Nephron progenitor cell (in vitro differentiated cells): ENCODE measurements at places on chromosomes 1 and 21.

DNA sequence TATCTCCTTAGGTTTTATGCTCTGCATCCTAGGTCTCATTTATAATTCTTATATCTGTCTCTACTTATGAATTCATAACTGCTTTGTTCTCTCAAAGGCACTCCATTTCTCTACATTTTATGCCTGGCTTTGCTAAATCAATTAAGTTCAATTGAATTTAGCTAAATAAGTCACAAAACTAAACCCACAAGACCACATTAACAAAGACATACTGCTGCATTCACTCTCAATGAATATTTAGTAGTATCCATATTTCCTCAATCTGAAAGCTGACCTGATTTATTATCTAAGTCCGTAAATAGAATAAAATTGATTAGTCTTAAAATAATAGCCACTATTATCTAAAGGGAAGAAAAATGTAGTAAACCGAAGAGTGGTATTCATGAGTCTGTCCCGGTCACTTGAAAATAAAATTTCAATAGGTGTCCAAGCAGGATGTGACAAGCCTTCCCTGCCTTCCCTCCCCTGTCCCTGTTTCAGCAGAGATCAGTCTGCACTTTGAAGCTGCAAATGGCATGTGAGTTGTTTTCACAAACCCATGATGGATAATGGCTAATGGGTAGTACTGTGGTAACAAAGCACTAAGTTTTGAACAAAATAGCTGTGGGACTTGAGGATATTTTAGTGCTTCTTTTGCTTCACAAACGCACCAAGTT, 295.0 kb upstream of the NCAM2 start:
- no peak for DNase-seq

GRCh38 chr21:35088319-35088771, 39.2 kb upstream of the RUNX1 start:
- DNase-seq, result no peak

GRCh38 chr1:222877854-222878253, 63.0 kb downstream of the DISP1 start:
- DNase-seq, result no peak

GRCh38 chr21:43362915-43363314, 64.0 kb downstream of the SIK1 start:
- peak; percentile 52 for DNase-seq

- no peak for DNase-seq
Measured at GRCh38 chr1:209382231-209383100, 201.0 kb upstream of the CAMK1G start.

DNA sequence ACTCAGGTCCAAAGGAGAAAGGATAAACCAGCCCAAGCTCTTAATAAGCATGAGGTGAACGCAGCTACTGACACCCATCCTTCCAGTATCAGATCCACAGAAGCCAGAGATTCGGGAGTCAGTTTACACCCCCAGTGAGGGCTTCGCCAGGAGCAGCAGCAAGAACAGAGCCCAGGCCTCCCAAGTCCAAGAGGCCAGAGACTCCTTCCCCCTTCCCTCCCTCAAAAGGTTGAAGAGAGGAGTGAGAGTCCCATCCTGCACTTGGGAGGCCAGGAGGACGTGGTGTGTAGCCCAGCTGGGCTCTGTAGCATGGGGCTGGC, 72.8 kb downstream of the MRPL37 start:
- DNase-seq, result no peak

DNA sequence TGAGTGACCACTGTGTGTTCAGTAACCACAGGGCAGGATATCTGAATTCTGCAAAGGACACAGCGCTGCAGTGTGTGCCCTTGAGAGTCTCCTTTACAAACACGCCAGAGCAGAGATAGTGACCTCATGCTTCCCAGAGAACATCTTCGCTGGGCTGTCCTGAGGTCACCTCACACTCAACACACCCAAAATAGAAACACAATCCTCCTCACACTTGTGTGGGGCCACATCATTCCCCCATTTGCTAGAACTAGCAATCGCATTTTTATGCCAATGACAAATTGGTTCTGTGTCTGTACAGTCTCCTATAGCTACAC, 140.1 kb upstream of the NRIP1 start:
- no peak for DNase-seq

- DNase-seq, result no peak
Measured at GRCh38 chr21:44935533-44935927, 4.3 kb upstream of the SLX9 start.

DNA sequence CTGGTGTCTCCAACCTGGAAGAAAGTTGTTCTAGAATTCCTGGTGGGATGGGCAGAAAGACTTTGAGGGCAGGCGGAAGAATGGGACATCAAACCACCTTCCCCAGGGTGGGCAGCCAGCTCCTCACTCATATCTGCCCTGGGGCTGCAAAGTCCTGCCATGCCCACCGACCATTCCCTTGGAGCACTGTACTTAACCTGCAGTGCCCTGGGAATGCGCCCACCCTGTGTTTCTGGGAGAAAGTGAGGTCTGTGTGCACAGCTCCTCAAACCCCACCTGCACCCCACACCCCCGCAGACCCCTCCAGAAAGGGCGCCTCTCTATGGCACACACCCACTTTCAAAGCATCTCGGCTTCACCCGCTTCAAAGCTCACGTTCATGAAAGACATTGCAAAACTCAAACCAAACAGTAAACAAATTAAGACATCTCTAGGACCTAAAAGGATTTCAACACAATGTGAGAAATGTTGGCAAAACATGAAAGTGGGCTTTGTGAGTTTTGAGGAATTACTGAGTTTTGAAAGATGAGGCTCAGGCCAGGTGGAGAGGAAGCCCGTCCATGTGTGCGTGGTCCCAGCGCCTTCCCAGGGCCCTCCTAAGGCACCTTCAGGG, 25.1 kb downstream of the KRTAP10-1 start:
- DNase-seq, result no peak

DNA sequence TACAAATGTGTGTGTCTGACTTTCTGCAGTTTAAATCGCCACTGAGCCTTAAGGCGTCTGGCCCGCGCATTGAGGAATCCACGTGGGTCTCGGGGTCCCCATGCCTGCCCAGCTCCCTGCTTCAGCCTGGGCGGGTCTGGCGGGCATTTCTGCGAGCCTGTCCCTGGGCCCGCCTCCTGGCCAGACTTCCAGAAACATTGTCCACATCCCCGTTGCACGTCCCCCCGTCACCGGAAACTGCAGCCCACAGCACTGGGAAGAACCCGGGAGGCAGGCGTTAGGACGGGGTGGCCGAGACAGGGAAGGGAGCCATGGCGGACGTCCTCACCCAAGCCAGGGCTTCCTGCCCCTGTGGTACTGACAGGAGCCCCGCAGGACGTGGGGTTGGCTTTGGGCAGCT, 113.1 kb upstream of the COL6A1 start:
- DNase-seq, result no peak

- no peak for DNase-seq
Measured at GRCh38 chr21:39518847-39519210, 67.1 kb downstream of the SH3BGR start.

DNA sequence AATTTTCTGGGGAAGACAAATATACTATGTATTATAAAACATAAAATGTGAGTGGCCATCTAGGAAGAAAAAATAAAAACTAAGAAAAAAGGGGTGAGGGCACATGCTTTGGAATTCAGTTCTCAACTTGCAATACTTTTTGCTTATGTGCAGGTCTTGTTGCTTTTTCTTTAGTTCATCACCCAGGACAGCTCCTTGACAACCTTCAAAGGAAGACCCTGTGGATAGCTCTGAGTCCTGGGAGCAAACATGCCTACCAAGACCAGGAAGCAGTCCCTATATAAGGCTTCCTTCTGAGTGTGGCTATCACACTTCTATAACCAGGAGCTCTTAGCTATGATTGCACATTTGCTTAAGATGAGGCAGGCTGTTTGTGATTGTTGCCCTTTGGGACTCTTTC, 78.0 kb downstream of the WDR64 start:
- no peak for DNase-seq
